H1 (cell line): ENCODE measurements at places on chromosomes 7 and 10. TPM values are rescaled to one million over a fixed set of nuclear protein-coding genes. Genes with fewer than 3 reads are reported as not detected.

- DNase-seq = no peak
Observed at GRCh38 chr7:111541067-111541466, 21.2 kb downstream of the IMMP2L start.

DNA sequence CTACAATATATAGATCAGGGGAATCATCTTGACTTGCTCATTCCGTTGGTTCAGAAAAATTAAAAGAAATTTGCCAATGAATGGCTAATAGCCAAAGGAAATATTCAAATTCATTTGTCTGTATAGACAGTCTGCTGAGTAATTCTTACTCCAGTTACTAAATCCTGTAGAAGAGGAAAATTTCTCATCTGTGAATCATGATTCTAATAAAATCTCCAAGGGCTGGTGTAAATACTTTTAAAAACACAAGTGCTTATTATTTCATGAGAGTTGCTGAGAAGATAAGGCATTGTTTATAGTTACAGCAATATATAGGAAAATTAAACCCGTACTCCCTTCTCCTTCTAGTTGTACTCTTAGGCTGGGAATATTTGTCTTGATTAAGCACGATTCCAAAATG is 53.0 kb downstream of the WNT2 start:
- no peak for DNase-seq

- DNase-seq = no peak
Observed at GRCh38 chr7:29318853-29319718, 124.5 kb downstream of the CHN2 start.

- no peak for DNase-seq
Observed at GRCh38 chr7:130277763-130278643, 11.3 kb downstream of the CPA2 start.

GRCh38 chr7:1197997-1198625 is 34.6 kb upstream of the UNCX start:
- DNase-seq = no peak

GRCh38 chr10:61142987-61143386 is 199.0 kb upstream of the RHOBTB1 start:
- DNase-seq = no peak

The FOXL3 gene
- not detected in 2 replicates for total RNA-seq

The CPA2 gene
- total RNA-seq = 0.31 TPM in 1 of 2 replicates, not detected in the other

The ARHGEF35 gene
- total RNA-seq = 11.8 and 14.2 TPM in 2 replicates

The TMEM270 gene
- not detected in 2 replicates for total RNA-seq
